Esophagus squamous epithelium (tissue), 5 donors: ENCODE measurements at places on chromosomes 3 and 15.

GRCh38 chr3:141789281-141789680 is 26.1 kb downstream of the GRK7 start:
- no peak for DNase-seq

DNA sequence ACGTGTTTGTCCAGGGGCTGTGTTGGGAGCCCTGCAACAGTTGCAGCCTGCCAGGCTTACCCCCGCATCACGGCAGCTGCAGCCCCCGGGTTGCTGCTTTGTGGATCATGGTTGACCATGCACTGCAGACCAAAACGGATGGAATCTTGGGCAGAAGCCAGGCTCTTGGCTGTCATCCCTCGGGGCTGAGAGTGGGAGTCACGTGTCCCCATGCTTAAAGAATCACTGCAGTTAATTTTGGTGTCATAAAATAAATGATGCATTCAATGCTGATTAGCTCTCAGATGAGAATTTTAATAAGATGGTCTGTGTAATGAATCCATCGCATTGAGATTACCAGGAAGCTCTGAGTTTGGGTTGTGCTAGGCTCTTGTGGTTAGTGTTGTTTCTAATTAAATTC is 115.6 kb downstream of the CHDH start:
- no peak for DNase-seq

GRCh38 chr3:12522721-12523120 is 22.6 kb downstream of the MKRN2OS start:
- DNase-seq = no peak

DNA sequence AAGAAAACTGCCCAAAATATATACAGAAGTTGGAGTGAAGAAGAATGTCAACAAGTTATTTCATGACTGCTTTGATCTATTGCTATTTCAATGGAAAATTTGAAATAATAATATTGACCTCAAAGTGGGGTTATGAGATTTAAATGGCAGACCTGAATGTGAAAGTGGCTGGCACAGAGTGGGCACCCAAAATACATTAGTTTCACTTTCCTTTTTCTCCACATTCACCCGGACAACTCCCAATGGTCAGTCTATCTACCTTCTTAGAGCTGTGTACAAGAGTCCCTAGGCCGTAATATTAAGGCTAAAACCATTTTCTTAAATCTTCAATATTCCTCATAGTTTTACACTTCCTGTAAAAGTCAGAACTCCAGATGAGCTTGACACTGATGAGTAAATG is 61.6 kb upstream of the ETV5 start:
- DNase-seq = no peak

DNA sequence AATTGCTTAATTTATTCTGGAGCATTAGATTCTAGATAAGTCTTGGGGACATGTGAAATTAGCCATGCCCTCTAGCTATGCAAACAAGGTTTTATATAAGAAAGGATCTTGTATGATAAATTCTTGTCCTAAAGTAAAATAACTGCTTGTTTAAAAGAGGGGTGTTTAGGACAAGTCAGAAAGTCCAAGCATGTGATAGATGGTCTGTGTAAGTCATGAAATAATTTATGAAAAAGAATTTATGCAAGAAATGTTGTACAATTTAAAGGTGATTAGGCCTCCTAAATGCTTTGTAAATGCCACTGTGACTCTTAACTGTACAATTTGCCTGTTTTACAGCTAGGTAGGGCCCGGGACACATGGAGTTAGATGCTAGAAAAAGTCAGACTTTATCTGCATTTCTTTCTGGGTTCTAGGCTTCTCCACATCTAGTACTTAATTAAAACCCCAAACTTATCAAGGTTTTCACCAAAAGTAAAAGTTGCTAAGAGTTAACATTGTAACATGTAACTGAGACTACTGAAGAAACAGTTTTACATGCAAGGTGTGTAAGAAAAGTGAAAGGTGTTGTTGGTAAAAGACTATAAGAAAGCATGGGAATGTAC is 13.2 kb downstream of the LINS1 start:
- no peak for DNase-seq

DNA sequence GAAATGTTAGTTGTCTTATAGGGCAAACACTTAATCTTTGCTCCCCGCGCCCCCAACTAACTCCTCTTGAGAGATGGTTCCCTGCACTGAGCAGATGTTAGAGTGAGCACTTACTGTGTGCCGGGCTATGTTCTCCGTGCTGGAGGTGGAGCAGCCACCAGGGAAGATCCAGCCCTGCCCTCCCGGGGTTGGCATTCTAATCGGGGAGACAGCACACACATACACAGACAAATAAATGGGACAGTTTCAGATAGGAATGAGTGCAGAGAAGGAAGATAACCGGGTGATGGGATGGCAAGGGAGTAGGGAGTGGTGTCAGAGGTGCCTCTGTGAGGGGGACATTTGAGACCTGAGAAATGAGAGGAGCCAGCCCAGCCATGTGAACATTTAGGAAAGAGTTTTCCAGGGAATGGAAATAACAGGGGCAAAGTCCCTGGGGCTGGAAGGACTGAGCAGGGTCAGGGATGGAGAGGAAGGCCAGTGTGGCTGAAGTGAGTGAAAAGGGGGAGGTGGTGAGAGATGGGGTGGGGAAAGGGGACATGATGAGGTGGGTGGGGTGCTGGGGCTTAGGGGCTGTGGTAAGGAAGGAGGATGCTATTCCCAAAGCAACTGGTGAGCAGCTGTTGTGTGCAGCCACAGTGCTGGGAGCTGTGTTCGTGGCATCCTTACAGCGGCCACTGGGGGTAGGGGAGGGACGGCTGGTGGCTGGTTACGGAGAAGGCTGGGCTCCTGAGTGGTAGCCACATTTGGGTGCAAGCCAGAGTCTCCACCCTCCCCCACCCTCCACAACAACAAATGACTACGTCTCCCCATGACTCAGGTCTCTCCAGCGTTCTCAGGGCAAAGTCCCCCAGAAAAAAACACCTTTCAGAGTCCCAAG is 15.4 kb upstream of the FGD5 start:
- no peak for DNase-seq

DNA sequence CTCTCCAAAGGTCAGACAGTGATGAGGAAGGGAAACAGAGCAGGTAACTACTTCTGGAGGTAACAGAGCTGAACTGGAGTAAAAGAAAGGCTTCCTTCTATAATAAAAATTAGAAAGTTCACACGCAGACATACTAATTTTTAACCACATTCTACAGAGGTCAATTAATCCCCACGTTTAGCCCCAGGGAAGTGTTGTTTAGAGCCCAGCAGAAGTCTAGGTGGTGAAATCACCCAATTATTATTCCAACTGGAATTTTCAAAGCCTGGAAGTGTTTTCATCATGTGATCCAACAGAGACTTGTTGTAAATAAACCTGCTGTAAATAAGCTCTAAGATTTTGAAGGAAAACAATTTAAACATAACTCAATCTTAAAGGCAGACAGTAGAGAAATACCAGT is 6.8 kb downstream of the ALDH1A2 start:
- DNase-seq = no peak

DNA sequence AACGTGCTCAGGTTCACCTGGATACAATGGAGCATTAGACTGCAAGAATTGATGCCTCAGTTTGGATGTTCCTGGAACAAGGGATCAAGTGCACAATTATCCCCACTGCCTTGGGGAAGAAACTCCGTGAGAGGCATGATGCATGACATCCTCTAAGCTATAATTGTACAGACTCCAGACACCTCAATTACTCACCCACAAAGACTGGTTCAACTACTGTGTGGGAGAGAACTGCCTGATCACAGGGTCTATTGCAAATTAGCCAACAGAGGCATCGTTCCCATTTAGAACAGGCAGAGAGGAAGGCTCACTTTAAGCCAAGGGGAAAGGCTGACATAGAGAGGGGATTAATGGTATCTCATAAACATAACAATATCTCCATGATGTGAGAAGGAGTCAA is 43.5 kb downstream of the ARRDC4 start:
- DNase-seq = no peak

- DNase-seq = no peak
Measured at GRCh38 chr3:84724877-84725276, 233.9 kb upstream of the CADM2 start.

- DNase-seq = no peak
Measured at GRCh38 chr3:69212411-69213160, 90.2 kb upstream of the LMOD3 start.

GRCh38 chr3:56860939-56861338 is 59.2 kb upstream of the ARHGEF3 start:
- DNase-seq = no peak

- no peak for DNase-seq
Measured at GRCh38 chr3:168186293-168186983, 90.7 kb upstream of the GOLIM4 start.

- DNase-seq = no peak
Measured at GRCh38 chr3:168884353-168884903, 779.1 kb downstream of the MECOM start.

GRCh38 chr3:171566803-171567422 is 106.7 kb upstream of the TNIK start:
- DNase-seq = no peak

DNA sequence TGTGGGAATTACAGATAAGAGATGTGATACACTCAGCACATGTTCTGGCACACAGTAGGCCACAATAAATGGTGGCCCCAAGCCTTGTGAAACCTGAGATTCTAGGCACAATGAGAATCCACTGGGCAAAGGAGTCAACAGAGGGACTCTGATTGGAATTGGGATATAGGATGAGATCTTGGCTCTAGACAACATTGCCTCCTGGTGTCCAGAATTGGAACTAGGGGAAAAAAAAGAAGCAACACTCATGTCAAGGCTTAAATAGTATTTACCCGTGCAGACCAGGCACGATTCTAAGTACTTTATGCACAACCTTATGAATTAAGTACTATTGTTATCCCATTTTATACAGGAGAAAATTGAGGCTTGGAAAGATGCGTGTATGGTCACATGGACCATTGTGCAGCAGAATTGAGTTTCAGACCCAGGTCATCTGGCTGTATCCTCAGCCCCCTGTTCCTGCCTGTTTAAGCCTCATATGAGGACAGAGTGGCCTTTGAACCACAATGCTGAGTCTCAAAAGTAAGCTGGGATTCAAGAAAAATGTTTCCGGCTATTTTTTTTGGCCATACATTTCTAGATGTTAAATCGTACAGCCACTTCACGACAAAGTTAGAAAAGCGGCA is 124.8 kb downstream of the SV2B start:
- no peak for DNase-seq

- DNase-seq = no peak
Measured at GRCh38 chr3:186425788-186426730, 64.0 kb upstream of the DGKG start.

GRCh38 chr3:16084887-16085286 is 89.6 kb upstream of the GALNT15 start:
- DNase-seq = no peak

- DNase-seq = no peak
Measured at GRCh38 chr15:52422001-52422400, 106.7 kb downstream of the MYO5A start.

- no peak for DNase-seq
Measured at GRCh38 chr15:38724827-38725226, 160.2 kb upstream of the RASGRP1 start.

DNA sequence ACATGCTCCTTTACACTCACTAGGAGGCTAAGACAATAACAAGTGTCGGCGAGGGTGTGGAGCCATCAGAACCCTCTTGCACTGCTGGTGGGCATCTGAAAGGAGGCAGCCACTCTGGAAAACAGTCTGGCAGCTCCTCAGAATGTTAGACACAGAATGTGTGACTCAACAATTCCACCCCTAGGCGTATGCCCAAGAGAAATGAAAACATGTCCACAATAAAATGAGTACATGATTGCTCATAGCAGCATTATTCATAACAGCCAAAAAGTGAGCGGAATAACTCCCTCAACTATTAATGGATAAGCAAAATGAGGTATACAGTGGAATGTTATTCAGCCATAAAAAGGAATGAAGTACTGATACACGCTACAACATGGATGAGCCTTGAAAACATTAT is 57.8 kb downstream of the WNT7A start:
- no peak for DNase-seq

GRCh38 chr3:14539742-14540491 is at the start of gene GRIP2:
GRIP2 (minus strand) TSS chr3:14540342; CDS start chr3:14540308, 34 bp downstream.
- DNase-seq = no peak
